ENCODE measurements at places on chromosomes 1 and 21. TPM values are rescaled to one million over a fixed set of nuclear protein-coding genes. Genes with fewer than 3 reads are reported as not detected.

BCAN gene
- total RNA-seq = not detected

TFAP2E gene
- 10.2 TPM for total RNA-seq

CHAF1B gene
- total RNA-seq = 0.43 TPM

DNA sequence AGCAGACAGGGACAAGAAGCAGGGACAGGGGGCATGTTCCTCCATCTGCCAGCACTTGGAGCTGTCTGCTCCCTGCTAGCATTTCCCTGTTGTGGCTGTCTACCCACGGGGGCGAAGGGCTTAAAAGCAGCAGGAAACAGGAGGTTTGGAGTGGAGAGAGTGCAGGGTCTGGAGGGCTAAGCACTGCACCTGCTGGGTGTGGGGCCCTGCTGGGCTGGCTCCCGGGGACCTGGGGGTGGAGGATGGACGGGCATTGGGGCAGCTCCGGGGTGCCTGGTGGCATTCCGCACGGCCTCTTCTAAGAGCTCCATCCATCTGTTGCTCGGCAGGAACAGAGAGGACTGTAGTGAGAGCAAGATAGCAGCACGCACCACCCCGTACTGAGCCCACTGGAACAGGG lies 21.2 kb downstream of the LRRC71 start:
- H3K4me1 ChIP-seq = no peaks in the 10 kb centered on the region
- H3K27ac ChIP-seq = no peak overlapping the region
- peaks cover 98% of the 10 kb centered on the region for H3K36me3 ChIP-seq
- DNase-seq = no peak
- no peak overlapping the region for H3K4me3 ChIP-seq

DNA sequence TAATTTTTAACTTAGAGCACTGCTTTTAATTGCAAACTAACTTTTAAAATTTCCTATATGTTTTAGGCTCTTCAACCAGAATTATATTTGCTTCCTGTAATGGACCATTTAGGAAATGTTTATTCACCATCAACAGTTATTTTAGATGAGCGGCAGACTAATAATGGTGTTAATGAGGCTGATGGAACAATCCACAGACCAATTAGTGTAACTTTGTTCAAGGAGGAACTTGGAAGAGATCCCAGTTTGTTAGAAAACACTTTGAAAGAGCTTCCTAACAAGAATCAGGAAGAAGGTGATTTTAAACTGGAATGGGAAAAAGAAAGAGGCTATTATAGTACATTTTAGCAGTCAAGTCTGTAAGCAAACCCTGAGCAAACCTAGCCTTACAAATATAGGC lies 19.4 kb upstream of the GNG5 start:
- no peaks in the 10 kb centered on the region for H3K4me1 ChIP-seq
- no peak overlapping the region for H3K27ac ChIP-seq
- no peak overlapping the region for H3K4me3 ChIP-seq
- no peak for DNase-seq
- H3K36me3 ChIP-seq = no peaks in the 10 kb centered on the region
- no peaks in the 10 kb centered on the region for H3K27me3 ChIP-seq
